ENCODE measurements at places on chromosomes 11 and 22.

GRCh38 chr22:30572840-30573593 is 1.4 kb downstream of the GAL3ST1 start:
- DNase-seq, result no peak

DNA sequence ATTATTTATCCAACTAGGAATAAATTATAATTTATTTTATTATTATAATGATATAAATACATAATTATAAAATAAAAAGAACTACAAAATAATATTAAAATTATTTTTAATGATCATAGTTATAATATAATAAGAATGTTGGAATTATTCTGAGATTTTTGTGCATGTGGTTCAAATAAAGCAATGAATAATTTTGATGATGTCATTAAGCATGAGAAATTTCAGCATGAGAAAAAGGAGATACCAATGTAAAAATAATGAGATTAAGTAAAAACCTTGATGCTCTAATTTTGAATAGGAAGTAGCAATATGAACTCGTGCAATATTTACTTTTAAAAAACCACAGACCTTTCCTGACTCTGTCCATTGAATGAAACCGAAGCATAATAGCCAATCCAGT is 181.8 kb upstream of the MTNR1B start:
- no peak for DNase-seq

DNA sequence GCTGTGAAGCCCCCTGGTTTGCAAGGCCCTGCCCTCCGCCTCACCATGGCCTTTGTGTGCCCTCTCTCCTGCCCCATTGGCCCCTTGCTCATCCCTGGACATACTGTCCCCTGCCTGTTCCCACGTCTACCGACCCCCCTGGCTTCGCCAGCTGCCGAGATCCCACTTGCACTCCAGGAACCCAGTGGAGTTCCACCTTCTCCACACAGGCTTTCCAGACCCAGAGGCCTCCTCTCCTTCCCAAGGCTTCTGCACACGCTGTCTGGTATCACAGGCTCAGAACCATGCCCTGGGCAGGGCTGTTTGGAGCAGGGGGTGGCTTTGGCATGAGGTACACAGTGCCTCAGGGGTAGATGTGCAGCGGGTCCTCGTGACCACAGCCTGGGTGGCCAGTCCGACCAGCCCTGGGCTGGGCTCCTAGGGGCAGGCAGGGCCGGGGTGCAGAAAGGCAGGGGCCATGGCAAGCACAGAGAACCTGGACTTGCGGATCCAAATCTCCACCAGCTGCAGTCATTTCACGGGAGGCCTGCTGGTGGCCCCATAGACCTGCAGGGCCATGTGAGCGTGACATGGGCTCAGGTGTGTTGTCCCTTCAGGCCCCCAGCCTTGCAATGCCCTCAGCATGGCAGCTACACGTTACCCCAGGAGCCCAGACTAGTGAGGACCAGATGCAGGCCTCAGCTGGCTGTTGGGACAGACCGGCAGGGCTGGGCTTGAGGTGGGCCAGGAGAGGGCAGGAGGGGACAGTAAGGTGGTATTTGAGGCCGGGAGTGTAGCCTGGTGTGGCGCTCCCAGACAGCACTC is 9.5 kb downstream of the GRK2 start:
- DNase-seq, result no peak

- DNase-seq, result no peak
Observed at GRCh38 chr11:36156161-36156816, 132.9 kb downstream of the COMMD9 start.

- DNase-seq, result no peak
Observed at GRCh38 chr11:65042891-65043290, 1.9 kb downstream of the SAC3D1 start.

DNA sequence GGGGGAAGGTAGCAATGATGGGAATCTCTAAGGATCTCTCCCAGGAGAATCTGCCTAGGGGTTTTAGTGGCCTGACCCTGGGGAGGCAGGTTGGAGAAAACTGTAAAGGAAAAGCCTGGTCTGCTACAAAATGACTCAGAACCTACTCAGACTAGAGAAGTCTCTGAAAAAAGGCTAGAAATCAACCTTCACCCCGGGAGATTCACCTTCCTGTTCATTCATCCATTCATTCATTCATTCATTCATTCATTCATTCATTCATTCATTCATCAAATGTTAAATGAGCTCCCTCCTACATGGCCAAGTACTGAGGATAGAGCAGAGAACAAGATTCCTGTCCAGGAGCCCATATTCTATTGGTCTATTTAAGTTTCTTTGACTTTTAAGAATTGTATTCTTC is 8.9 kb upstream of the ANKK1 start:
- DNase-seq, result no peak

GRCh38 chr22:40224702-40225101 is 47.0 kb downstream of the TNRC6B start:
- no peak for DNase-seq

- DNase-seq, result peak; percentile 57
Observed at GRCh38 chr11:13008625-13009475, at the start of gene RASSF10. Gene RASSF10 (plus strand): TSS chr11:13009316. CDS start chr11:13009577, 261 bp downstream.

GRCh38 chr11:12737024-12737423 is 62.8 kb downstream of the TEAD1 start:
- DNase-seq, result no peak

GRCh38 chr22:29751669-29752068 is 15.1 kb downstream of the ZMAT5 start:
- no peak for DNase-seq

DNA sequence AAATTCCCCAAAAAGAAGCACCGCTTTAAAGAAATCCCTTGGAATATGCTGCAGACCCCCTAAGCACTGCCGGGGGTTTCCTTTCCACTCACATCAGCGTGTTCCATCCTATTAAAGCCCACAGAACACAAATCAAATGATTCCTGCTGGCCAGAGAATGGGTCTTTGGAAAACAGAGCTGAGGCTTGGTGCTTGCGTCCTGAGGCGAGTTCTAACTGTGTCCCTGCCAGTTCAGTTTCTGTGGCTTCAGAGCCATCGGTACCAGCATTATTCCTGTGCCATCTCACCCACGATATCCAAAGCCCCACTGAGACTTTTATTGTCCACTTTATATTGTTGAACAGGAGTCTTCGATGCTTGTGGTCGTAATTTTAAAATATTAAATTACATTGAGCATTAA is 142.0 kb upstream of the SYT13 start:
- no peak for DNase-seq

GRCh38 chr22:35649636-35650250 is 1.5 kb downstream of the APOL6 start:
- no peak for DNase-seq

GRCh38 chr22:45223304-45224117 is 17.2 kb downstream of the KIAA0930 start:
- no peak for DNase-seq

- DNase-seq, result no peak
Observed at GRCh38 chr11:60700689-60701468, 1.5 kb downstream of the MS4A8 start.

GRCh38 chr11:134821422-134821821 is 409.4 kb upstream of the B3GAT1 start:
- no peak for DNase-seq

- DNase-seq, result no peak
Observed at GRCh38 chr22:47629273-47629711, 866.8 kb downstream of the TBC1D22A start.

GRCh38 chr22:29426476-29426875 is 11.9 kb upstream of the RFPL1 start:
- no peak for DNase-seq

DNA sequence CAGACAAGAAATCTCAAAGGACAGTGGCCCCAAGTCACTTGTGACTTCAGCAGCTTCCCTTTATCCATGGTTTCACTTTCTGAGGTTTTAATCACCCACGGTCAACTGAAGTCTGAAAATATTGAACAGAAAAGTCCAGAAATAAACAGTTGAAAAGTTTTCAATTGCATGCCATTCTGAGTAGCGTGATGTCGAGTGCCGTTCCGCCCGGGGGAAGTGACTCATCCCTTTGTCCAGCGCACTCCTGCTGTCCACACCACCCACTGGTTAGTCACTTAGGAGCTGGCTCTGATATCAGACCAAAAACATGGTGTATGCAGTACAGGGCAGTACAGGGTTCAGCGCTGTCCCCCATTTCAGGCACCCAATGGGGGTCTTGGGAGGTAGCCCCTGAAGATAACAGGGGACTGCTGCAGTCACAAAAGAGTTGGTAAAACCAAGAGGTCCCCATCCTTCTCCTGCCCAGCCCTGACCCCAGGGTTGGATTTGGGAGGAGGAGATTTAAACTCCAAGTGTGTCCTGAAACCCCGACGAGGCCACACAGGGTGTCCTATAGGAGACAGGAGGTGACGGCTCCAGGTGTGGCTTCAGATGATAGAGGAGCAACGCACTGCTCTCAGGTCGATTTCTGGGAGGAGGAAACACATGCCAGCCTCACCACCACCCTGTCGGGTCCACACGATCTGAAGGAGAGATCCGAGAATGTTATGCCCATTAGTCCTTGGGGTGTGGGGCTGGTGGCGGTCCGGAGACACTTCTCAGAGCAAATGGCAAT is 390.1 kb downstream of the CTTN start:
- DNase-seq, result no peak

DNA sequence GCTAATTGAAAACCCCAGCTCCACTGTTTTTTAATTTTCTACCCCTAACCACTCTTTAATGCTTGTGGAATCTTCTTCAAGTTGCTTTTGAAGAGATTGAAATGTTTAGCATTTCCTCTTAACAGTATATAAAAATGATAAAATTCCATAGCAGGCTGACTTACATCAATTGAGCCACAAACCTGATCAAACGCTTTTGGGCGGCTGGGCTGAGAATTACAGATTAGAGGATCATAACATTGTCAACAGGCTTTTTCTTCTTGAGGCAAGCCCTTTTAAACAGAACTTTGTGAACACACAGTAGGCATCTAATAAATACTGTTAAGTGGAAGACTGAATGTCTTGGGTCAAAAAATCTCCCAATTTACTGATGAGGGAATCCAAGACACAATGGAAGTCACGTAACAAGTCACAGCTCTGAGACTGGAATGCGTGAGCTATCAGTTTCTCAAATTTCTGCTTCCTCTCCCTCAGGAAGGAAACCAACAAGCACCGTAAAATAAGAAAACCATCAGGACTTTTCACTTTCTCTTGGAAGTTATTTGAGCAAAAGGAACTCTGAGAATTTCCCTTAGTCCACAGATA is 50.0 kb upstream of the CCDC89 start:
- no peak for DNase-seq

- DNase-seq, result no peak
Observed at GRCh38 chr22:20465759-20466077, 28.1 kb upstream of the SCARF2 start.

GRCh38 chr11:91563176-91563575 is 661.4 kb upstream of the FAT3 start:
- DNase-seq, result no peak

- no peak for DNase-seq
Observed at GRCh38 chr22:48523761-48524160, 1303.9 kb downstream of the BRD1 start.
